Foreskin fibroblast (primary cell): ENCODE measurements at places on chromosomes 2 and 18.

DNA sequence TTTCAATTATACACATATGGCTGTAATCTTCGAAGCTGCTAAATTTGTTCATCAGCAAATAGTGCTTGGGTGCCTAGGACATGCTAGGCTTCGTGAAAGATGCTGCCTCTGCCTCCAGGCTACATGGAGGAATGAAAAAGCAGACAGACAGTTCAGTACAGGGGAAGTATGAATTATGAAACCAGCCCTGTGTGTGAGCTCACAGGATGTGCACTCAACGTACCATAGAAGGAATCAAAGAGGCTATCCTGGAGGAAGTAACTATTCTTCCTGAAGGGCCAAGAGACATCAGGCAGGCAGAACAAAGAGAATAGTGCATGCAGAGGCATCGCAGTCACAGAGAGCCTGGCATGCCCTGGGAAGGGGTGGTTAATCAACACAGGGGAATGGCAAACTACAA lies 61.4 kb downstream of the DYM start:
- peak; percentile 52 for DNase-seq

GRCh38 chr2:9467687-9468086 lies 6.7 kb upstream of the IAH1 start:
- no peak for DNase-seq

DNA sequence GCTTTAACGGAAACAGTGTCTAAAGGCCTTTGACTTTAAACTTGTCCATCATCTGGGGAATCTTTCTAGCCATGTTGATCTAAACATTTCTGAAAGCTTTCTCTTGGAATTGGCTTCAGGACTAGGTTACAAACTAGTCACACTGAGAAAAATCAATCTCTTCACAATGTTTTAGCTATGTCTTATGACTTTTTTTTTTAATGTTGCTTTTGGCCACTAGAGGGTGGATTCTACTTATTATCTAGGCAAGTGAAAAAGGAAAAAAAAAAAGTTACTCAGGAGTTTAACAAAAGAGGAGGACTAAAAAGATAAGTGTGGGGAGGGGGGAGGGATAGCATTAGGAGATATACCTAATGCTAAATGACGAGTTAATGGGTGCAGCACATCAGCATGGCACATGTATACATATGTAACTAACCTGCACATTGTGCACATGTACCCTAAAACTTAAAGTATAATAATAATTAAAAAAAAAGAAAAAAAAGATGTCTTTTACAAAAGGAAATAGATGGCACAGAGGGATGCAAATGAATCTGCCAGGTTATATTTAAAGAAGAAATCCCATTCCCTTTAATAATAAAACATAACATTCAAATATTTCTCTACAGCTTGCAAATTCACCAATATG lies 160.4 kb upstream of the PID1 start:
- peak; percentile 73 for DNase-seq

DNA sequence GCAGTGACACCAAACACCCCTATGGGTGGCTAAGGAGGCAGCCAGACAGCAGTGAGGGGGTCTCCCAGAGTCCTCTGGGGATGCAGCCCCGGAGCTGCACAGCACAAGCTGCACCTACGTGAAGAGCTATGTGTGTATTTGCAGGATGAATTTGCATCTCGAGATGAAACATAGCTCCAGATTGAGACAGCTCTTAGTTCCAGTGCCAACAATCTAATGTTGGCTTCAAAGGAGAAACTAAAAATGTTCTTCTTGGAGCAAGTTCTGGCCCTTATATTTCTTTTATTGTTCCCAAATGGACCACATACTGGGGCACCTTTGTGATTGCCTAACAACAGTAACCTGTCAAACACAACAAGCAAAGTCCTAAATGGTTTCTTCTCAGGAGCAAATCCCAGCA lies 233.9 kb downstream of the SLC4A3 start:
- DNase-seq, result no peak

DNA sequence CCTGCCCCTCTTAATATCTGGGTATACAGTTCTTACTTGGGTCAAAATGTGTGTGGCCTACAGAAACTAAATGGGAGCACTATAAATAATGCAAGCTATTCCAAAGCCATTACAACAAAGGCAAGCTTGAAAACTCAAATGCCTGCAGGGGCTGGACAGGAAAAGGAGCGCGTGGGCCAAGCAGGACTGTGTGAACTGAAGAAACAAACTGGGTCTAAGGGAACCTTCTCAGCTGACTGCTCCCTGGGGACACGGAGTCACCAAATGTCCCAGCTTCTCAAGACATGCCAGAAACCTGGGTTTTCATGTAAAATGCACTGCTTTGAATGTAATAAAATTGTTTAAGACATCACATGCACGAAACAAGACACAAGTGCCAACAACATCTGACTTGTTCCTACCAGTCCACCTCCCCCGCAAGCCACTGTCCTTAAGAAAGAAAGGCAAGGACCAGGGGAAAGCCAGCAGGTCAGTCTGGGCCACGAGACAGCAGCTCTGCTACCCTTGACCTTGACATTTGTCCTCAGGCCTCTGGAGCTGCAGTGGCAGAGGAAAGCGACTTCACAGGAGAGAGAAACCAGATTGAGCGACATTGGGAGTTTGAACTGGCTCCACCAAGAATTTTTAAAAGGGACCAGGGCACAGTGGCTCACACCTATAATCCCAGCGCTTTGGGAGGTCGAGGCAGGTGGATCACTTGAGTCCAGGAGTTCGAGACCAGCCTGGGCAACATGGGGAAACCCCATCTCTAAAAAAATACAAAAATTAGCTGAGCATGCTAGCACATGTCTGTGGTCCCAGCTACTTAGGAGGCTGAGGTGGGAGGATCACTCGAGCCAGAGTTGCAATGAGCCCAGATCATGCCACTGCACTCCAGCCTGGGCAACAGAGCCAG lies 89.7 kb upstream of the SH3BP4 start:
- DNase-seq, result peak; percentile 44

GRCh38 chr2:233643128-233643527 lies 6.9 kb downstream of the UGT1A10 start:
- DNase-seq, result no peak

DNA sequence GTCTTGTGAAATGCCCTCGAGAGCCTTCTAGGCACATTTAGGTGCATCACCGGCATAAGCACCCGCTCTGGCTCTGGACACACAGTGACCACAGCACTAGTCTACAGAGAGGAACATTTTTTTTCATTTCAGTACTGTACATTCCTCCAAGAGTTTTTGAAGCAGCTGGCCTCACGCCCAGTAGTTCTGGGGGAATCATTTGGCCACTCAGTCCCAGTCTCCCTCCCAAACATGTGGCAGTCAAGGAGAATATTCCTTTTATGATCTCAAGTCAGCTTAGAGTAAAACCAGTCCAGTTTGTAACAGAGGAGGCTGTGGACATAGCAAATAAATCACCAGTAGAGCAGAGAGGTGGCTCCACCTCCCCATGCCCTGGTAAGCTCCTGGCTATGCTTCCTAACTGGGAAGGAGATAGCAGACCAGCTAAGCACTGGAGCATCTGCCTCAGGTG lies 48.1 kb downstream of the KCNE4 start:
- peak; percentile 84 for DNase-seq

GRCh38 chr2:235201756-235202155 lies 249.9 kb downstream of the SH3BP4 start:
- DNase-seq, result no peak

GRCh38 chr18:57921708-57922107 lies 118.6 kb upstream of the ATP8B1 start:
- no peak for DNase-seq
